NCI-H1436 treated with DMSO at 0.1 percent for 48 hours (cell line): ENCODE measurements at places on chromosomes 2 and 18.

DNA sequence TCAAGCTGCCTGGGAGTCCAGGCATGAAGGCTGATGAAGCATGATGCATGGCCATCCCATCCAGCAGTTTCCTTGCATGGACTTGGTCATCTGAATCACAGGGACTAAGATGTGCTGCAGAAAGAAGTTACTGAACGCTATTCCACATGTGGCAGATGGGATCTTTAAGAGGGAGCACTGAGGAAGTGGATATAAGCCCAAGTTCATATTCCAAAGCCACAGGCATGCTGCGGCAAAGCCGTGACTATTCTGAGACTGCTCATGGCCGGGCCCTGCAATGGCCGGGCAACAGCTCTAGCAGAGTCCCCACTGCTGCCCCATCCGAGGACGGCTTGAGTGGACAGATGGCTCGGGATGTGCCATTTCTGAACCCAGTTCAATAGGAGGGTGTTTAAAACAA, 61.5 kb downstream of the STPG4 start:
- DNase-seq: no peak

GRCh38 chr2:72863046-72863445, 24.2 kb upstream of the SPR start:
- no peak for DNase-seq

- DNase-seq: no peak
These were observed 52.8 kb downstream of the HYCC2 start for GRCh38 chr2:201018636-201019035.

DNA sequence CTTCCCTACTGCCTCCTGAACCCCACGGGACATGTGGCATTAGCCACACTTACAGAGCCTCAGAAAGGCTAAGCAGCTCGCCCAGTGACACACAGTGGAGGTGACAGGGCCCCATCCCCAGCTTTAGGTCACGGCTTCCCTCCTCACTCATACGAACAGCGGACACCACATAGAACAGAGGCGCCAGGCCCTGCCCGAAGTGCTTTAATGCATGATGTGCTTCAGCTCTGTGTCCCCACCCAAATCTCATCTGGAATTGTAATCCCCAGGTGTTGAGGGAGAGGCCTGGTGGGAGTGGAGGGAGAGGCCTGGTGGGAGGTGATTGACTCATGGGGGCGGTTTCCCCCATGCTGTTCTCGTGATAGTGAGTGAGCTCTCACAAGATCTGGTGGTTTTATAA, 135.3 kb downstream of the PTGR3 start:
- no peak for DNase-seq

DNA sequence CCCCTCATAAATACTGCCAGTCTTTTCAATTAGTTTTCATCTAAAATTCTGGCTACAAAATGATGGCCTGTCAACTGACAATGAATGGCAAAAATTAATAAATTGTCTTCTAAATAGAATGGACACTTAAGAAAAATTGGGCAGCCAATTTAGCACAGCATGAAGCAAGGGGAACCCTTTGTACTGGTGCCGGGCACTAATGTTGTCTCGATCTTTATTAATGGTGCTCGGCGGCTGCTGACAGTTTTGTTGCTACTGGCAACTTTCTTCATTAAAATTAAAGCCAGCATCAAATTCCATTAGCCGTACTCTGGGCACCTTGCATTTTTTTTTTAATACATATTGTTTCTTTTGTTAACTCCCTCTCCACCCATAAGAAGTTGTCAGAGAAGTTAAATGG, 309.3 kb downstream of the GBX2 start:
- no peak for DNase-seq

DNA sequence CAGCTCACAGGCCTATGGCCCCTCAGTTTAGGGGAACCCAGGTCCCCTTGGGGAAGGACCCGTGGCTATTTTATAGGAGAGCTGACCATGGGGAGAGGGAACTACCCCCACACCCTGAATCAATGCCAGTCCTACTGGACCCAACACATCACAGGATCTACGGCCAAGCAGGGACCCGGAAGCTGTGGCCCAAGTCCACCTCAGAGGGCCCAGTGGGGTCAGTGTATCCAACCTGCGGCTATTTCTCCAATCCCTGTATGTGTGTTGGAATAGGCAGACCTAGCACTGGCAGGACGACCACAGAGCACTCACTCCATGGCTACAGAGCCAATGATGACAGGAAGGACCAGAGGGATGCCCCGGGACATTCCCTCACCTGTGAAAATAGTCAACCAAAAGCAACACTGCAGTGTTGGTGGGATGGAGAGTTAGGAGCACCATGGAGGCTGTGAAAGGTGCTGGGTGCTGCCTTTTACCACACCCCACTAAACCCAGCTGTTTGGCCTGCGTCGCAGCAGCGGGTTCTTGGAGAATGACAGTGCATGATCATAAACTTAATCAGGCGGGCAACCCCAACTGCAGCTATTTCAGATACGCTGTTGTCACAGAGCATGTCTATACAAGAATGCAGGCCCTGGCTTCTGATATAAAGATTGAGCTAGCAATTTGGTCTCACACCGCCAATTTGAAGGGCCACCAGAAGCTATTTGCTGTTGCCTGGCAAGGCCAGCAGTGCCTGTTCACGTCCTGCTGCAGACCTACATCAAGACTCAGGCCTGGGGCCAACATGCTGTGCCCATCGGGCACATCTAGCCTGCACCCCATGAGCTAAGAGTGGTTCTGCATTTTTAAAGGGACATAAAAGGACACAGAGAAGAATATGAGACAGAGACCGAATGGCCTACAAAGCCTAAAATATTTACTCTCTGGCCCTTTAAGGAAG, 110.4 kb downstream of the EIPR1 start:
- DNase-seq: no peak

- peak; percentile 87 for DNase-seq
These were observed 279.5 kb downstream of the RND3 start for GRCh38 chr2:150207979-150208378.
